ENCODE measurements at places on chromosomes 16 and 17.

- DNase-seq, result no peak
Observed at GRCh38 chr16:87412996-87413421, 20.9 kb downstream of the MAP1LC3B start.

DNA sequence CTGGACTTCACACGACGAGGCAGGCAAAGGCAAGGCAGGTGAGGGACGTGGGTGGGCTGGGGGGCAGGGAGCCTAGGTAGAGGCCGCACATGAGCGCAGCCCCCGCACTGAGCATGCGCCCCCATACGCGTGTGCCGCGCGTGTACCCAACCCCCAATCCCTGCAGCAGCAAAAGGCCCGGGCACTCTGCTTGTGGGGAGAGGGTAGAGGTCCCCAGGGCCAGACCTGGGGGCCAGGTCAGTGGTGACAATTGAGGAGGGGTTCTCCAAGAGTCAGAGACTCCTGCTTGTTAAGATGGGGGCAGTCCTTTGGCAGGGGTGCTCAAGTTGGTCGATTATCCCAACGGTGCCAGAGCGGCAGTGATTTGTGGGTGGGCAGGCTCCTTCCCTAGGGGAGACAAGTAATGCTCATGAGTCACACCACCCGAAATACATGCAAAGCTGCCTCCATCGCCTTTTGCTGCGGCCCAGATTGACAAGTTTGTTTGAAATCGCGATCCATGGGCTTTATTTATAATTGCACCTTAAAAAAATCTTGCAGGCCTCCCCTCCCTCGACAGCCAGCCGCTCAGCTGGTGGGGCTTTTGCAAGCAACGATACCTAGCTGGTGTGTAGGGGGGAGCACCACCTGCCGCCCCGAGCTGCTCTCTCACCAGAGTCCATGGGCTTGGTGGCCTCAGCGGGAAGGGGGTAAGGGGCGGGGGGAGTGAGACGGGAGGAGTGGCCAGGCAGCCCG, 1.1 kb upstream of the GIT1 start:
- DNase-seq, result no peak

DNA sequence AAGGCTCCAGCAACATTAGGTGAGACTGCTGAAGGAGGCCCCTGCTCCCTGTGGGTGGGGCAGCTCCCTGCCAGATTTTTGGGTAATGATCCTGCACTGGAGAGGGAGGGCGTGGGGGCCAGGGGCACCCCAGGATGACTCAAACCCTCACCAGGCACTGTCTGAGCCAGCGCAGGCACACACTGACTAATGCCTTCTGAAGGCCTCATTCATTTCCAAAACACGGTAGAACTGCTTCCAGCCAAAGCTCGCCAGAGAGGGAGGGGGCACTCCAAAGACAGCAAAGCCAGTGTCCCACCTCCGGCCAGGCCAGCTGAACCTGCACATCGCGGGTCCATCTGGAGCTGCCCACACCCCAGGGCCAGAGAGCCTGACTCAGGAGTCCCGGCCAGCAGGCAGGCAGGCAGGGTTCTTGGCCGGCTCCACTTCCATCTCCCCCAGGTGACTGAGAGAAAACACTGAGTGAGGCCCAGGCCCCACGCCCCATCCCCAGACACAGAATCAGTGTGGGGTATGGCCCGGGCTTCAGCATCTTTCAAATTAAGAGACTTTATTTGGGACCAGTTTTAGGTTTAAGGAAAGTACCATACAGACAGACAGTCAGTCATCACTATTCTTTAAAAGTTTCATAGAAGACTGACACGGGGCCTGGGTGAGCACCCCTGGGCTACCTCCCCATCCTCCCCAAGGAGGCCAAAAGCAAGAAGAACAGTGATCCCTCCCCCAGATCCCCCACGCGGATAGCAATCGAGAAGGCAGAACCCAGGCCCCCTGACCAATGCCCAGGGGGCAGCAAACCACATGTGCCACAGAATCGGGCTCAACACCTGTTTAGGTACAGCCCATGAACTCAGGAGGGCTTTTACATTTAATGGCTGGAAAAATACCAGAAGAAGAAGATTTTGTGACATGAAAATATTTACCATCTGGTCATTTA, 2.3 kb downstream of the PIEZO1 start:
- peak; percentile 39 for DNase-seq

GRCh38 chr17:57236686-57237299, 19.5 kb upstream of the MSI2 start:
- DNase-seq, result no peak

- no peak for DNase-seq
Observed at GRCh38 chr17:49210158-49211029, at the start of the genes ABI3 and GNGT2. Gene ABI3 (plus strand): TSS chr17:49210707. CDS start chr17:49210725, 18 bp downstream. Gene GNGT2 (minus strand): TSS chr17:49210574. CDS start chr17:49207422, 3,152 bp downstream.

- no peak for DNase-seq
Observed at GRCh38 chr17:78539781-78540180, 37.4 kb downstream of the DNAH17 start.

DNA sequence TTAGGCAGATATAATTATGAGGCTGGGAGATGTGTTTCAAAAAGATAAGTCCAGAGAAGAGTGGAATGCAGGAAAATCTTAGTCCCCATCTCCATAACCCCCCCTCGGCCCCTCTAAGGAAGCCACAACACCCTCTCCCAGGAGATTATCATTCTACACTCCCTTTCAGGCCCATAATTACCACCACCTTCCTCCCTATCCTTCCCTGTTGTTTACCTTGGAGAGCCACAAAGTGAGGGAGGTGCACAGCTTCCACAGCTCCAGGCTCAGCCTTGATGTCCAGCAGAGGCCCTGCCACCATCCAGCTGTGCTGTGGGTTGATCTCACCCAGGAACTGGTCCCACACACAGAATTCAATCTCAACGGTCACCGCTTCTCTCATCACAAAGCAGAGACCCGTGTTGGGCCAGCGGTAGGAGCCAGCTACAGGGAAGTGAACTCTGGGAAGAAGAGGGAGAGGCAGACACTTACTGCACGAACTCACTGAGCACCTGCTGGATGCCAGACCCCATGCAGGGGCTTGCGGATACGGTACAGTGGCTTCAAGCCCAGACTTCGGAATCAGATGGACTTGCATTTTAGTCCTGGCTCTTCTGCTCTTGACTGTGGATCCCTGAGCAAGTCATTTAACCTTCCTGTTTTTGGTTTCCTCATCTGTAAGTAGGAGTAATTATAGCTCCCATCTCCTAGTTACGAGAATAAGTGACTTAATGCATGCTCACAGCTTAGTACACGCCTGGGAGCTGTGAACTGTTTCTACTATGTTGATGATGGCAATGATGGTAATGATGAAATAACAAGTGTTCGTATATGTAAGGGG, 44.1 kb downstream of the MIS12 start:
- no peak for DNase-seq

DNA sequence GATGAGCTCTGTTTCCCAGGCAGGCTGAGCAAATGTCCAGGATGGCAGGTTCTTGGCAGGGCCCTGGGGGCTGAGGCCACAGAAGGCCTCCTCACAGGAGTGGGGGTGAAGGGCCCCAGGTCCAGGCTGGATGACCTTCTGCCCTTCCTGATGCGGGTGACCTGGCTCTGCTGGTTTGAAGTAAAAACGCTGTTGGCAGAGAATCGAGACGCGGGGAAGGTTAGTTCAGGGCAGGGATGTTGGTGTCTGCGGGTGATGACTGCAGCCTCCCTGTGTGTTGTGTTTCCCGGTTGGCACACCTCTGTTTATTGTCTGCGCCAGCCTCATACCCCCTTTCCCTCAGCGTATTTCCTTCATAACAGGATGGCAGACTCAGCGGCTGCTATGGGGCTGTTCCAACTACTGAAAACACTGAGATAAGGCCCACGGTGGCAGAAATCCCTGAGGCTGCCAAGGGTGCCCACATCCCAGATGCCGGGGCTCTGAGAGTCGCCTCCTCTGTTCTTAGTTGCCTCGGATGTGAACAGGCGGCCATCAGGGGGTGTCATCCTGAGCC, 104.6 kb downstream of the METRNL start:
- DNase-seq, result no peak

GRCh38 chr16:57091200-57091974, 996 bp upstream of the CPNE2 start:
- DNase-seq, result no peak

GRCh38 chr17:79073706-79074088, 927 bp upstream of the ENGASE start:
- DNase-seq, result no peak

GRCh38 chr16:85173146-85173980, 61.1 kb upstream of the CIBAR2 start:
- DNase-seq, result no peak

- no peak for DNase-seq
Observed at GRCh38 chr16:609316-609715, 19.4 kb downstream of the RAB40C start.

DNA sequence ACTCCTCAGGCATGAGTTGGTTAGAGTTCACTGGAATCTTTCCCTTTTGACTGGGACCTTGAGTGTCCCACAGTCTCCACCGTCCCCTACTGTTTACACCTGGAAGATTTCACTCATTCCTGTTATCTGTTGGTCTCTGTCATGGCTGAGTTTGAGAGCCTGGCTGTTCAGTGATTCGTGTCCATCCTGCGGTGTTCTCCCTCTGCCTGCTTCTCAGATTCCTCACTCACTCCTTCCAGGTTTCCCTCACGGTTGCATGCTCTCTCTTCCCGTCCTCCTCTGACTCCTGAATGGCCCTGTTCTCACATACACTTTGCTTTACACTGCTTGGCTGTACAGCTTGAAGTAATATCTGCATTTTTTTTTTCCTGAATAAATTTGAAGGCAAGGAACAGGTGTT, 24.5 kb downstream of the OR1D5 start:
- no peak for DNase-seq

DNA sequence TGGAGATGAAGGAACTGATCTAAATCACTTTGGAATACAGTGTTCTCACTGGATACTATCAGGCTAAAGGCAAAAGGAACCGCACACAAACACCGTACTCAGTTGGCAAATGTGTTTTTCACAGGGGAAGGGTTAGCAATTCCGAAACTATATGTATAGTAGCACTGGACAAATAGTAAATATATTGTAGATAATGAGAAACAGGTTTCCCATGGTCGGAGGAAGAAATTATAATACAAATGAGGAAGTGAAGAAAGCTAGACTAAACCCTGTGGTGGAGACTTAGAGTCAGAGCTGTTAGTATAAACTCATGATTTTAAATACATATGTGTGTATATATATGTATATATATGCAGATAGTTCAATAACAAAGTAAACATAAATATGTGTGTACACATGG, 414.1 kb upstream of the SALL1 start:
- no peak for DNase-seq

- no peak for DNase-seq
Observed at GRCh38 chr17:41586863-41587495, at the start of gene KRT14. Gene KRT14 (minus strand): TSS chr17:41586895. CDS start chr17:41586834, 61 bp downstream.

- no peak for DNase-seq
Observed at GRCh38 chr17:41907185-41907556, 11.6 kb downstream of the ACLY start.

- DNase-seq, result peak; percentile 30
Observed at GRCh38 chr17:31558748-31559583, 167.5 kb downstream of the RAB11FIP4 start.

DNA sequence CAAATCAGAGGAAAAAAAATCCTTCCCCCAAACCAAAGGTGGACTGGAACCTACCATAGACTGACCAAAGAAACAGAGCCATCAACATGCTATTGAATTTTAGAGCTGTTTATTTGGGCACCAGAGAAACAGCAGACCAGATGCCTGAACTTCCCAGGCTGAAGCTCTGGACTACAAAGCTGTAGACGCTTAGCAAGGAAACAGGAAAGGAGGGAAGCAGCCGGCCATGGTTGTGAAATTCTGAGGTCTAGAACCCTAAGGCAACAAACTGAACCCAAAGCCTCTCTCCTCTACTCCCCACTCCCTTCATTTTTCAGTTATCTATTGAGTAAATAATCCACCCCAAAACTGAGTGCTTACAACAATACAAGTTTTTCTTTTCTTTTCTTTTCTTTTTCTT, 45.4 kb upstream of the MEIOC start:
- DNase-seq, result no peak

DNA sequence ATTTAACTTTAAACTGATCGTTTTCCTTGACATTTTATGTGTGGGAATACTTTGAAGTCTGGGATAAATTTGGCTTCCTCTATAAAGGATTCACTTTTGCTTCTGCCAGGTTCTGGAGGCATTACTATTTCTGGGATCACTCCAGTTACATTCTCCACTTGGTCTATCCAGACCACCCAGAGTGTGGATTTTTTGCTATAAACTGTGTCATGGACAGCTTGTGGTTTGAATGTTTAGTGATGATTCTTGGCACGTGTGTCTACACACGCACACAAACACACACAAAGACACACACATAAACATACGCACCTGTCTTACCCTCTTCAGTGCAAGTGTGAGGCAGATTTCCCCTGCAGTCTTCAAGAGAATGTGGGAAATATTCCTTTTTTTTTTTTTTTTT, 27.4 kb upstream of the MSI2 start:
- DNase-seq, result no peak

DNA sequence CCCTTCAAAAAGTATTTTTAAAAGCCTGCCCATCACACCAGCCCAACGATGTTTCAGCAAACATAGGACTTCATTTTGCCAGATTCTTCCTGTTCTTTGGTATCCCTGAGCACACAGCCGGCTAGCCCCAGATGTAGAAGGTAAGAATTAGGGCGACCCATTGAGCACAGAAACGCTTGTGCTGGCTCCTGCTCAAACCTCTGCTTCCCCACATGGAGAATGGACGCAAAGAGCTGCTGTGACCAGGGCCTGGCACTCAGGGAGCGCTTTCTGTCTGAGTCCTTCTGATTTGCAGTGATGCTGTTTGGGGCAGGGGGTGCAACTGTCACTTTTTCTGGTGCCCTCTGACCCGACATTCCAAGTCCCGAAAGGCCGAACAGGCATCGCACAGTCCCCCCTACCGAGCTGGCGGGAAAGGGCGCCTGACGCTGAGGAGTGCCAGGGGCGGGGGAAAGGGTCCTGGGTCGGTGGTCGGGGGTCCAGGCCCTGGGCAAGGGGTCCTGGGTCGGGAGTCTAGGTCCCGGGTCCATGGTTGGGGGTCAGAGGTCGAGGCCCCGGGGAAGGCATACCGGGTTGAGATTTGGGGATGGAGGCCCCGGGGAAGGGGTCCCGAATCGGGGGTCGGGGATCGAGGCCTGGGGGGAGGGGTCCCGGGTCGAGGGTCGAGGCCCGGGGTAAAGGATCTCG, 930 bp downstream of the CHMP1A start:
- DNase-seq, result no peak

GRCh38 chr17:11643851-11644250, 45.6 kb downstream of the DNAH9 start:
- DNase-seq, result no peak

DNA sequence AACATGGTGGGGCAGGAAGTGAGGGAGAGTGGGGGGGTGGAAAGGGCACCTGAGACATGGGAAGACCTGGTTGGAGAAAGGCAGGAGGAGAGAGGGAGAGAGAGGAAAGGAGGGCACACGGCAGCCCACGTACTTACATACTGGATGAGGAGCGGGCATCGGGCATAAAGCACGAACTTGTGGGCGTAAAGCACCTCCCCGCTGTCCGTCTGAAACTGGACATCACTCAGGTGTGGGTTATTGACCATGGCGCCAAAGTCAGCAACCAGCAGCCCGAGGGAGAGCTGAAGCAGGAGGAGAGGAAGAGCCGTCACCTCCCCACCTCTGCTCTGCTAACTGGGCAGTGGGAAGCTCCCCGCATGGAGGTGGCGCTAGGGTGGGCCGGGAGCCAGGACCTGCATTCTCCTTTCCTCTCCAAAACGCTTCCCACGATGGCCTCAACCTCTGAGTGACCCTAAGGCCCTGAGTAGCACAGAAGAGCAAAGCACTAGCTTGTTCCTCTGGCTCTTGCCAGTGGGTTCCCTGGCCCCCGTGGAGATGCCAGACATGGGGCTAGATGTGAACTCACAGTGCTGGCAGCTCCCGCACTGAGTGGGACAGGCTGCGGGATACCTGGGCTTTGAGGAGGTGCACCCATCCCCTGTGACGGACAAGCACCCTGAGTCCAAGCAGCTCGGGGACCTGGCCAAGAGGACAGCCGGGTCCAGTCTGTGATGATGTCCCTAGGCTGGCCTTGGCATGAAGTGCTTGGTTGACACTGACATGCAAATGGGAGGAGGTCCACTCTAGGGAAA, 16.9 kb downstream of the SLX4 start:
- no peak for DNase-seq
